ENCODE measurements at places on chromosomes 12 and 14.

GRCh38 chr12:45671254-45671653 lies 58.3 kb upstream of the ARID2 start:
- no peak for DNase-seq

GRCh38 chr12:41205070-41205709 lies 17.1 kb downstream of the PDZRN4 start:
- DNase-seq: no peak

- DNase-seq: no peak
Measured at GRCh38 chr12:47986832-47987231, 17.4 kb downstream of the COL2A1 start.

DNA sequence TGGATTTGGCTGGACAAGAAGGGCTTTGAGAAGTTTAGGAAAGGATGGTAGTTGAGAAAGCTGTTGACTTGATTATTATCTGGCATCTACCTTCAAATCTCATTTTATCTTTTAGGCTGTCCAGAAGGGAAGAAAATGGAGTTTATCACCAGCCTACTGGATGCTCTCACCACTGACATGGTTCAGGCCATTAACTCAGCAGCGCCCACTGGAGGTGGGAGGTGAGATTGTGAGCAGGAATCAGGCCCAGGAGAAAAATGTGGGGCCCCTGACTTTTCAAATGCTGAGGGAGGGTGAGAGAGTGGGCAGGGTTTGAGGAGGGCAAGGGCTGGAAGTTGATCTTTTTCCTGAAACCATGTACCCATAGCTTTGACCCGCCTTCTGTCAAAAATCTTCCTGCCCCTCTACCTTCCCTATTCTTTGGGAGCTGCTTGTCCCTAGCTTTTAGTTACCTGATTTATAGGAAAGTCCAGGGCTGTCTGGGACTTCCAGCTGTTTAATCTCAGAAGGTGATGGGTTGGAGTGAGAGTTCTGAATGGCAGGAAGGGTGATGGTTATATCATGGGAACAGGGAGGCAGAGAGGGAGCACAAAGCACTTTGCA lies 134.2 kb downstream of the SMOC1 start:
- no peak for DNase-seq

GRCh38 chr14:99530407-99531155 lies 49.4 kb downstream of the CCNK start:
- no peak for DNase-seq

DNA sequence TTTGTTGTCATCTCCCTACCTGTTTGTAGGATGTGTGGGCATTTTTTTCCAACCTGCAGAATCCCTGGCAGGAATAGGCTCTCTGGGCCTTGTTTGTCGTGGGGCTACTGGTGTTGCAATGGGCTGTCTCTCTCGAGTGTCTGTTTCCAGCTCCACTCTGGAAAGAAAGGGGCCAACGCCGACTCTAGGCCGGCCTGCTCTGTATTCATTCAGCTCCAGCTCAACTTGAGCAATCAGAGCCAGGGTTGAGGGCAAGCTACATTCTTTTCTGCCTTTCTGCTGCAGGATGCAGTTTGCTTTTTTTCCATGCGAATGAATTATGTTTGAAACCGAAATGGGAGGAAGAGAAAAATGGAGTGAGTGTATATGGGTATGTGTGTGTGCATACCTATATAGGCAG lies 2.3 kb downstream of the JDP2 start:
- no peak for DNase-seq

DNA sequence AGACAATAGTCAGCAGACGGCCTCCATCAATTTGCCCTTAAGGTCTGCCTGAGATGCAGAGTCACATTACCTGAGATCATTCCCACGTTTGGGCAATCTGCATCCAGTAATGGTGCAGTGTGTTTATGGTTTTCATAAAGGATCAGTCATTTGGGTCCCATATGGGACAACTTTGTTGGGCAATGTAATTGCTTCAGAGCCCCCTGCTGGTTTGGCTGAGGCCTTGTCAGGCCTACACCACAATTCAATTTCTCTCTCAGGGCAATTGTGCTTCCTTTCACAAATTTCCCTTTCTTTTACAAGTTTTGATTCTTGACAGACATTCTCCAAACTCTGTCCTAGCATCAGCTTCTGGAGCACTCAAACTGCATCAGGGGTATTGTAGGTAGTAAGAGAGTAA lies 191.2 kb upstream of the SSTR1 start:
- DNase-seq: no peak

DNA sequence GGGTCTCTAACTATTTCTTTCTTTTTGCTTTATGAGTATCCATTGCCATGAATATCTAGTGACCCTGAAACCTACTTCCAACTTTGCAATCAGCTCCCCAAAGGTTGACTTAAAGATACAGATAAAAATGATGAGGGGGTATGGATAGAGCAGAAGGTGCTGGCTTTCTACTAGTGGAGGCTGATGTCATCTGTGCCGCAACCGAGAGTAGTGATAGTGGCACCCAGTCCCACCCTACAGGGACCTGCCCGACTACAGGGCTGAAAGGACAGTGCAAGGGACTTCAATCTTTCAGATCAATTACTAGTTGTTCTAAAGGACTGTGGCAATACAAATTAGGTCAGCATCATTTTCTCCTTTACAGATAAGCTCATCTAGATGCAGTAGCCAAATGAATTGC lies 806.0 kb downstream of the VRK1 start:
- DNase-seq: no peak

DNA sequence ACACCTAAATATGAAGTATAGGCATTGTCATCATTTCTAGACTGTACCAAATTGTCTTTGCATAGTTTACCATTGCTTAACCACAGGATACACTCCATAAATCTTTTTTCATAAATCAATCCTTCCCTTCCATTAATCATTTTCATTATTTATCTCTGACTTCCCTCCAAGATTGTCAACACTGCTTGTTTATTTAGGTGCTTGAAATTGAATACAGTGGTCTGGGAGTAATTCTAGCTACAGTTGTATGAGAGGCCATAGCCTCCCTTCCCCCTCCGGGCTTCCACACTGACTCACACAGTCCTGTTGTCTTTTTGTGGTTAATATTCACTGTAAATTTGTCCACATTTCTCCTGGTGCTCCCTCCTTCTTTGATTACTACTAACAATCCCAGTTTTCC lies 114.2 kb upstream of the ARID2 start:
- DNase-seq: peak; percentile 40

DNA sequence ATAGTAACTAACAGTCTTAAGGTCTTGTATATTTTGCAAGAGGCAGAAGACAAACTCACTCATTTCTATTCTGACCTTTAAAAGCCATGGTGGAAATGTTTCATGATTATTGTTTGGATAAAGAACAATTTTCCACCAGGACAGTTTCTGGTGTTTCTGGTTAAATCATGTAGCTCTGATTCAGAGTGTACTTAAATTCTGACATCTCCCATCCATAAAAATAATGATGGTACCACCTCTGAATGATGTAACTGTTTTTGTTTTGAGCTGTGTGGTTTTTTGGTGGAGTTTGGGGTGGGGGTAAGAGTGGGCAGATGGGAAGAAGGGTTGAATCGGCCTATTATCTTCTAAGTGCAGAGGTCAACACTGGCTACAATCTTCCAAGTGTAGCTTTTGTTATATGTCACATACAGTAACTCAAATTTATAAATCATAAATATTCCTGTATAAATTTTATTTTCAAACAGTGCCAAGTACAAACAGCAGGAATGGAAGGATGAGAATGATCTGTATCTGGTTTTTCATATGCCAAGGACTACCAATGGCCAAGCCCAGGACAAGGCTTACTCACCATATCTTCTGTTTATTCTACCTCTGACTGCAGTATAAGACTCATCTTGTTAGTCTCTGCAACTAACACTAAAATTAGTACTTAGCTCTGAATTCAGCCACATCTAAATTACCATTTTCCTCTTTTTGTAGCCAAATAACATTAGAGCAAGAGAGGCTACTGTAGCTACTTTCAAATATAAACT lies 108.7 kb downstream of the BCAT1 start:
- no peak for DNase-seq

GRCh38 chr14:99619835-99620834 lies 16.1 kb upstream of the CCDC85C start:
- DNase-seq: no peak

- DNase-seq: no peak
Measured at GRCh38 chr14:33747749-33748148, 203.1 kb downstream of the EGLN3 start.

DNA sequence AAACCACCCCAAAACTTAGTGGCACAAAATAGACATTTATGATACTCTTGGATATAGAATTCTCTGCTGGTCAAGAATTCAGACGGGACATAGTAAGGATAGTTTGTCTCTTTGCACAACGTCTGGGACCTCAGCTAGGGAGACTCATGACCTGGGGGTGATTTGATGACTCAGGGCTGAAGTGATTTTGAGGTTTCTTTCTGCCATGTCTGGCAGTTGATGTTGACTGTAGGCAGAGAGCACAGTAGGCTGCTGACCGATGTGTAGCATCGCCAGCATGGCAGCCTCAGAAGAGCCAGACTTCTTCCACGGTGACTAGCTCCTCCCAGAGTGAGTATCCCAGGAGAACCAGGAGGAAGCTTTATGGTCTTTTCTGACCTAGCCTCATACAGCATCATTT lies 88.9 kb upstream of the FRMD6 start:
- DNase-seq: no peak

DNA sequence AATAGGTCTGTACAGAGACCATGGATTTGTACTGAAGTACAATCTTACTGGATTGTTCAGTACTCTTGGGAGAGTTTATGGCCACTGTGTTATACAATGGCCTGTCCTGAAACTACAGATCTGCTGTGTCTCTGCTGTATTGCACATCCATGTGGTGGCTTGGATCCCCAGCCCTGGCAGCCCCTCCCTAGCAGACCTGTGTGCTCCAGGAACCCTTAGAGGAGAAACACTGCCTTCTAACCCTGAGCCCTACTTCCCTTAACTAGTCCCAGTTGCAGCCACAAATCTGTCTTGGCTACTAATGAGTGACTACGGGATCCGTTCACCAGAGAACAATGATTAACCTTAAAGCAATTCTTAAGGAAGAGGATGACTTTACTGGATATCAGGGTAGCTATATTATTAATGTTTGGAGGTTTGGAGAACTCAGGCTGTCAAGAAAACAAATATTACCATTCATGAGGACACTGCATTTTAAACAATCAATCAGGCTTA lies 27.7 kb downstream of the RNF34 start:
- DNase-seq: no peak

DNA sequence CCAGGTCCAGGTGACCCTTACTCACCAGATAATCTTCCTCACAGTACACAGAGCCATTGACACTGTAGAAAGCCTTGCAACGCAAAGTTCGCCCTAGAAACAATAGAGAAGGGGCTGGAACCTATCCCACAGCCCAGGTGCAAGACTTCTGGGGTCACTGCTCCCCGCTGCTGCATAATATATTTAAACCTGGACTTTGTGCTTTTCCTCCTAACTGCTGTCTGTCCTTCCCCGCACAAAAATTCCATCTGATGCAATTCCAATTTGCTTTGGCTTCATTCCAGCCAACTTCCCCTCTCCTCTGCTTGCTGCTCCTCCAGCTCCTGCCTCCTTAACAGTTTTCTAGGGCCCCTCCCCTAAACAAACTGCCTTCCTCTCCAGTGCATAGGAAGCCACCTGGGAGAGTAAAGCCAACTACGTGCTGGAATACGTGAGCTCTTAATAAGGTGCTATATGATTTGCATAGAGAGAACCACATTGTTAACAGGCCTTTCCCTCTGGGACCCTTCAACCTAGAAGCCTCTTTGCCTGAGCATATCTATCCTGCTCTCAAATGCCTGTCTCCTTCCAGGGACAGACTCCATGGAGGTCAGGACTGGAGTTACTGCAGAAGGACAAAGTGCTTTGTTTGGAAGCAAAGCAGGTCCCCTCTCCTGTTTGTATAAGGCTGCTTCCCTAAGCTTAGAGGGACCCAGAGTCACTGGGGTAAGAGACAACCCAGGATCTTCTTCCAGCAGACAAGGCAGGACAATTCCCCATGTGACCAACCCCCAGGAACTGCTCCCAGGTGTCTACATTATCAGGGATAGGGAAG lies 5.5 kb downstream of the AJUBA start:
- DNase-seq: peak; percentile 85

DNA sequence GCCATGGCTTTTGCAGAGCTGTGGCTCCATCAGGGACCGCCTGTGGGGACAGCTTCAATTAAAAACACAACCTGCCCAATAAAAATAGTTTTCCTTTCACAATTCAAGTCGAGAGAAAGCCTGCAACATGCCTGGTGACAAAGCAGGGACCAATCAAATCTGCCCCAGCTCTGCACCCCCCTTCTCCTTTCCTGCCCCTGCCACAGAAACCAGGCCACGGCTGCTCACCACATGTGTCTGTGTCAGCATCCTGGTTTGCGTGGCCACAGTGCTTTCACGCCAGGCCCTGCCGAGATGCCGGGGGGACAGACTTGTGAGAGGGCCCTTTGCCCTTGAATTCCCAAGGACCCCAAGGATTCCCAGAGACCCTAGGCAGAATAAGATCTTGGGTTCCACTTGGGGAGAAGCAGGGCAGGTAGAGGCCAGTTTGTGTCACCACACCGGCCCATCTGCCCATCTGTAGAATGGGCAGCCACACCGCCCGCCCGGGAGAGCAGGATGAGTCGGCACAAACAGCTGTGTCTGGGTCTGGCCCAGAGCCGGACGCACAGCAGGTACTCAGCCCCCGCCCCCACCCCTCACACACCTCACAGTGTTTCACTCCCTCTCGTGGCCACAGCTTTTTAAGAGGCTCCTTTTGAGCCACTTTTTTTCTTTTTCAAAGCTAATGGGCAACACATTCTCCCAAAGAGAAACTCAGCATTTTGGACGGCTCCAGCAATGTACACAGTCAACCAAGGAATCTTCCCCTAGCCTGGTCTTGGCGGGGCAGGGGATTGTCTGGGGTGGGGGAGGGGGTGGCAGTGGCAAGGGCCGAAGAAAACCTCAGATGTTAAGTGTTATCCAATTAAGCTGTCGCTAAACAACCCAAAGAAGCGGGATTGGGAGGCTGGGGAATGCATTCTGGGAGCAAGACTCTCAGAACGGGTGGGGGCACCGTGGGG lies 41.5 kb downstream of the BCL11B start:
- DNase-seq: no peak

DNA sequence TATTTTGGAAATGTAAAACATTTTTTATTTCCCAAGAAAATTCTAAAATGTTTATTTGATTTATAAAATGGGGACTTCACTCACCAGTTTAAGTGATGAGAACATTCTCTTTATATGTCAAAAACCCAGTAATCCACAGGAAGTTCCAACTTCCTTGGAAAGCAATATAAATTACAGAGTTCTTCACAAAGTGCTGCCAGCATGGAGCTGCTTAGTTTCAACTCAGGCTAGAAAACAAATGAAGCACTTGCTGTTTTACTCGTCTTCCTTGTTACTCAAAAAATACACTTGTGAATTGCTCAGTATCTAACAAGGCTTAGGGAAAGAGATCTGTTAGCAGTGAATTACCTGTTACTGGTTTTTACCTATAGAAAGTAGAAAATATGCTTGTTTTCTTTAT lies 942.7 kb upstream of the MDGA2 start:
- no peak for DNase-seq

GRCh38 chr14:63909984-63910383 lies 57.2 kb downstream of the SYNE2 start:
- no peak for DNase-seq

All from HS-27A (cell line).